Stimulated activated CD8-positive, alpha-beta memory T cell treated with anti-CD3 and anti-CD28 coated beads, Interleukin-7, amount 100 ng/mL, for 1 hour (primary cell): ENCODE measurements at places on chromosomes 3 and 15.

DNA sequence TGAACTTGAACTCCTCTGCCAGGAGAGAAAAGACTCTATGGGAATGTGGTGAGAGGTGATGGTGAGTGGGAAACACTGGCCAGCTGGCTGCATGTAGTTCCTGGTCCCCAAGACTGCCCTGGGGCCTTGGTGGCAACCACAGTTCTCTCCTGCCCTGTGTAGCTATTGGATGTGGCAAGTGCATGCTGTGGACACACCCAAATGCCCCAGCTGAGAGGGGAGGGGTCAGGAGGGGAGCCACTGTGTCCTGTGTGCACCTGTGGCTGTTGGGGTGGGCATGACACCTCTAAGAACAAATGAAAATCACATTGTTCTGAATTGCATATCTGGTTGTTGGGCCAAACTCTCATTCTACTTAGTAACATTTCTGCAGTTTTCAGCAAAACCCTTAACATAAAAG lies 409.6 kb downstream of the NSUN3 start:
- DNase-seq = no peak

- no peak for DNase-seq
Measured at GRCh38 chr15:99324700-99325099, 73.4 kb downstream of the LRRC28 start.

GRCh38 chr15:31387479-31388118 lies 61.0 kb downstream of the KLF13 start:
- no peak for DNase-seq

GRCh38 chr3:157607826-157608405 lies 104.7 kb upstream of the VEPH1 start:
- DNase-seq = no peak

DNA sequence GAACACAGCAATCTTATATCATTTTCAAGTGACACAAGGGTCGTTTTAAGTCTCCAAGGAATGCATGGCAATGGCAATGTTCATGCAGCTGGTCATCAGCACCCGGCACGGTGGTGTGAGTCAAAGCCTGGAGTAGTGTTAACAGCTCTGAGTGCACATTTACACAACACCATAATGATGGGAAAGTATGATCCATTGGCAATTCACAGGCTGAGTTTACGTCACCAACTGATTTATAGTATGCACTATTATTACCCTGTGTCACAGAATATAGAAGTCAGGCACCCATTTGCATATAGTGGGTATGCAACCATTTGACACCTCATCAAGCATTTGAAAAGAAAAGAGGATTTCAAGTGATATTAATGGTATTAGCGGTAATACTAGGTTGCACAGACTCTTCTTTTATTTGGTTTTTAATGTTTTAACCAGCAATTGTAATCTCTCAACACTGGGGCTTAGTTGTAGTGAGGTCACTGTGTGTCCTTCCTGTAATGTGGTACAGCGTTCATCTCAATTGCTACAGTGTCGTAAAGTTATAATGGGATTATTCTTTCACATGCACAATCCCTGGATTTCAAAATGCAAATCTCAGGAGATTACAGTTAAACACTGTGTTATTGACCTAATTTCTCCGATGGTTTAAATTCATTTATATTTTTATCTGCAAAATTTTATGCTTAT lies 113.8 kb downstream of the C3orf38 start:
- no peak for DNase-seq

GRCh38 chr3:65666448-65667091 lies 372.1 kb downstream of the MAGI1 start:
- no peak for DNase-seq

DNA sequence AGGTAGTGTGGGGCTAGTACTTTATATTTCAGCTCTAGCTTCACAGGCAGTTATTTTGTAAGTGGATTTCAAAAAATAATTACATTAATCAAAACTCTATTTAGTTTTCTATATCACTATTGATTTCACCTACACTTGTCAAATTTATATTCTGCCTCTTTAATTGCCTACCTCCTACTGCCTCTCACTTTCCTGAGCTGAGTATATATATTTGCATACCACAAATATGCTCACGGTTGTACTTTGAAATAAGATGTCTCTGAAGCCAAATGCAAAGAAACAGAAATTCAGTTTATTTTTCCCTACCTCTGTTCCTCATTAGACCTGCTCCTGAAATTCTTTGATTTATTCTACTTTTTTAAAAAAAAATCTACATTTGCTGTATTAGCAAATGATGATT lies 309.3 kb upstream of the TGFBR2 start:
- no peak for DNase-seq

DNA sequence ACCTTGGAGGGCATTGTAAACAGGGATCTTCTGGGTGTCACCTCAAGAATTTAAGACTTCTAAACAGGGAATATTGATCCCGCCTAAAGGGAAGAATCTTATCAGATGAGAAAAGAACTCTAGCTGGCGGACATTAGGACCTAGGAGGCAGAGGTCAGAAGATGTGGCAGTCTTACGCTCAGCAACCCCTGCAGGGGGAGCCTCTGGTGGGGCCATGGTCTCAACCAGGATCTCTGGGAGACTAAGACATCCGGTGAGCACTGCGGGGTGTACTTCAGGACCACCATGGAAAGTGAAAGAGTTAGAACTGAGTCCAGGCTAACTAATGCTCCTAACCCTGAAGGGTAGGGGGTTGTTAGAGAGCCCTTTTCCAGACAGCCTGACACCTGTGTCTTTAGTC lies 295.2 kb downstream of the VGLL3 start:
- no peak for DNase-seq

GRCh38 chr15:68427366-68427765 lies 4.6 kb downstream of the ITGA11 start:
- no peak for DNase-seq

GRCh38 chr15:50883903-50884302 lies 24.6 kb upstream of the AP4E1 start:
- no peak for DNase-seq

DNA sequence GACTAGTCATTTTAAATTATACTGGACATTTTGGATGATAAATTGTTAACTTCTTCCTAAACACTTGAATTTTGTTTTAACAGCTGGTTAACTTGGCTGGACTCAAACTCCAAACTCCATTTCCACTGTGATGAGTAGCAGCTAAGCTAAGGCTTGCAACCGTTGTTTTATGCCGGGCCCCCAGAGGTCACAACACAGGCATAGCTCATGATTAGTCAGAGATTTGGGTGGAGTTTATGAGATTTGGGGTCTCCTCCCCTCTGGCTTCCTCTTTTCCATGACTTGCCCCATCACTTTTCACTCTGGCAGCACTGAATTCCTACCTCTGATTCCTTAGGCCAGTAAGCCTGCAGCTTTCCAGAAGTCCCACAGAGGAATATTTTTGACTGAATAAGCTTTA lies 12.8 kb downstream of the THAP10 start:
- DNase-seq = no peak

DNA sequence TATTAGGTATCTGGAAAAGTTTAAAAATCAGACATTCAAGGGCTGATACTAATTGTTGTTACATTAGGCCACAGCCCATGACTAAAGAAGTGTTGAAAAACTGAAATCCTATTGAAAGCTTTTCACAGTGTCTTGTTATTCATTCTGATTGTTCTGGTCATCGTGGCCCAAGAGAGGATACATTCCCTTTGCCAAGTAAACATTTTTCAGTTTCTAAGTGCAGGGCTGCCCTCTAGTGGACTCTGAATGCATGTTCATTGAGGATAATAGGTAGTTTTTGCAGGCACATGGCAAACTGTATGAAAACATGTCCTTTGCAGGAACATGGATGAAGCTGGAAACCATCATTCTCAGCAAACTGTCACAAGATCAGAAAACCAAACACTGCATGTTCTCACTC lies 181.1 kb downstream of the MYRIP start:
- DNase-seq = no peak

- DNase-seq = no peak
Measured at GRCh38 chr3:23130406-23130805, 72.7 kb upstream of the UBE2E2 start.

- no peak for DNase-seq
Measured at GRCh38 chr15:92231461-92231860, 162.2 kb upstream of the ST8SIA2 start.

DNA sequence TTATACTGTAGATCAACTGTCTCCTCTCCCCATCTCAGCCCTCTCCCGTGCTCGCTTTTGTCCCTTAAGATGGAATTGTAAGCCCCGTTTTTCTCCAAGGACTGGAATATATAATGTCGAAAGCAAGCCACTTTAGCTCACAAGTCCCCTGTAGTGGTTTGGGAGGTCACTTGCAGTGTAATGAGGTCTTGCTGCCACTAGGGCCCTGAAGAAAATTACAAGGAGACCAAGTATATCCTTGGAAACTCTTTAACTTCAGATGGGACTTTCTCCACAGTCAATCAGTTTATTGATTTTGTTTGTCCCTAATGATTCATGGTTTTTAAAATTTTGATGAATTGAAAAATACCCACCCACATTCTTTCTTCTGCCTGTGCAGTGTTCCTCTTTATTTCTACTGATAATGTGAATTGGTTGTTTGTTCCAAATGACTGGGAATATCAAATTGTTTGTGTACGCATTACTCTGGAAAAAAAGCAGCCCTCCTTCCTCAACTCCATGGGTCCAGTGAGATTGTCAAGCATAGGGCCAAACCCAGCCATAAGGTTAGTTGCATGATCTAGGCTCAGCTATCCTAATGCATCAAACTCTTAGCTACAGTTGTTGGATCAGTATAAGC lies 294.8 kb downstream of the MCTP2 start:
- DNase-seq = no peak

GRCh38 chr3:168342946-168343850 lies 247.5 kb upstream of the GOLIM4 start:
- no peak for DNase-seq

DNA sequence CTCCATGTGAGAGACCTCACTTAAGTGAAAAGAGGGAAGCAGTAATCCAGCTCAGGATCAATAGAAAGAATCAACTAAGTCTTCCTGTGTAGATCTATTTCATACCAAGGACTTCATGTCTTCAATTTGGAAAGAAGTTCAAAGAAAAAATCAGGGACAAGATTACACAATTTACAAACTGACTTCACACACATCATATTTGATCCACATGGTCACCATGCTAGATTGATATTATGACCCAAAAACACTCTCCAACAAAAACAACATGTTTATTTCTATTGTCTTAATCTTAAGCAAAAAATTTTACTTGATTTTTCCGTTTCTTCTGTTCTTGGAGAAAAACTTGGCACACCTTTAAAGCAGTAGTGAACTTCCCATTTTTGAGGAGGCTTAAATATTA lies 76.3 kb downstream of the THBS1 start:
- no peak for DNase-seq

DNA sequence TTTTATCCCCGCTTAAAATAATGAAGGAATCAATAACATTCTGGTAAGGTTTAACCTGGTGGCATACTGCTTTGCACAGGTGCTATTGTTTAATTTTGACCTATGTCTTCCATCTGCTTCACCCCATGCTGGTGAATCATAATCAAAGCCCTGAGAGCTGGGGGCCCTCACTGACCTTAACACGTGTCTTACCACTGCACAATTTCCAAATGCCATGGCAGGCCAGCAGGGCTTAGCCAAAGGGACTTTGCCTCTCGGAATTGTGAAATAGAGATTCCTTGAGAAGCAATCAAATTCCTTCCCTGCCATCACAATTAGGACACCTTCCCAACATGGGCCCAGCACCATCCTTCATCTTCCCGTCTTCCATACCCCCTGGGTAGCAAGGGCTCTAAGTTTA lies 242.6 kb upstream of the THBS1 start:
- DNase-seq = no peak

GRCh38 chr3:85159376-85159775 lies 200.6 kb downstream of the CADM2 start:
- no peak for DNase-seq

DNA sequence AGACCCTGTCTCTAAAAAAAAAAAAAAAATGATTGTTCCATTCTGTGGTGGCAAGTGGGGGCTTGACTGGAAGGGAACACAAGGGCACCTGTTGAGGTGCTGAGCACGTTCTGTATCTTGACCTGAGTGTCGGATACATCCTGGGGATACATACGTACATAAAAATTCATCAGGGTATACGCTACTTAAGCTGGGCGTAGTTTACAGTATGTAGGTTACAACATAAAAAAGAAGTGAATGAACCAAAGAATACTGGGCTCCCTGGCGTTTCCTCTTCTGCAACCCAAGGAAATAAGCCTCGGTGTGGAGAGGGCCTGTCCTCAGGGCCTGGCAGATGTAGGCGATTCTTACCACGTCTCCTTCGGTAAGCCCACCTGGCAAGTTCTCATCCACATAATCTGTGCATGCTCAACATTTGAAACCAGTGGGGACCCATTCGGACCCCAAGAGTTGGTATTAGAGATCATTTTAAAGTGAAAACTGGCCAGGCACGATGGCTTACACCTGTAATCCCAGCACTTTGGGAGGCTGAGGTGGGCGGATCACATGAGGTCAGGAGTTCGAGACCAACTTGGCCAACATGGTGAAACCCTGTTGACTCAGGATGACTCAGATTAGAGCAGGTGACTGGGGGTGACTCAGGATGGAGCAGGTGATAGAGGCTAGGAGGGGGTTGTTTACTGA lies 5.1 kb upstream of the MUC20 start:
- DNase-seq = no peak

DNA sequence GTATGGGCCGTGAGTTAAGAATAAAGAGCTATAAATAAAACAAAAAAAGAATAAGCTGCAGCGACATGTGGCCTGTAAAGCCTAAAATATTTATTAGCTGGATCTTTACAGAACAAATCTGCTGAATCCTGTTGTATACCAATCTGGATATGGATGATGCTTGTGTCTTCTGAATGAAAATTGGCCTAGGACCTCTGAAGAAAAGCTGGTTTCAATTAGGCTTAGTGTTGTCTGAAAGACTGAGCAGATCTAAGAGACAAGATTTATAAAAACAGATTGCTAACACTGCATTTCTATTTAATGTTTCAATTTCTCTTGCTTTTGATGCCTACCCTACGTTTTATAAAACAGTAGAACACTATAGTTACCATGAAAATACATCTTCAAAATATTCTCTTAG lies 57.9 kb downstream of the ST3GAL6 start:
- no peak for DNase-seq

DNA sequence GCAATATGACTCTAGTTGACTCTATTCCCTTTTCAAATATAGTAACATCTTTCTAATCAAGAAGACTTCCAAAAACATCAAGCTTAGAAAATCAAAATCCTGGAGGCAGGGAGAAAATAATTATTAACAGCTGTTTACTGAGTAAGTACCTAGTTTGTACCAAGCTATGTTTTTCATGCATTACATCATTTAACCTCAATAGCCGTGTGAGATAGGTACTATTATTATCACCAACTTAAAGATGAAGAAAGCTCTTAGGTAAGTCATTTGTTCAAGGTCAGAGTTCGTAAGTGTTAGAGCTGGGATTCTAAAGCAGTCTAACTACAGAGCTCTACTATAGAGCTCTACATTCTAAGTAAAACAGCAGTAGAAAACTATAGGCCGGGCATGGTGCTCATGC lies 41.6 kb downstream of the GSK3B start:
- DNase-seq = no peak

GRCh38 chr3:194326192-194326967 lies 24.7 kb downstream of the CPN2 start:
- DNase-seq = no peak

- no peak for DNase-seq
Measured at GRCh38 chr3:99429502-99429901, 208.9 kb upstream of the COL8A1 start.
